Occipital lobe (tissue), 3 donors: ENCODE measurements at places on chromosomes 3 and 15. TPM values are rescaled to one million over a fixed set of nuclear protein-coding genes. Genes with fewer than 3 reads are reported as not detected.
A peak's percentile ranks its signal among the peaks of the same experiment; 100 is the strongest.

DNA sequence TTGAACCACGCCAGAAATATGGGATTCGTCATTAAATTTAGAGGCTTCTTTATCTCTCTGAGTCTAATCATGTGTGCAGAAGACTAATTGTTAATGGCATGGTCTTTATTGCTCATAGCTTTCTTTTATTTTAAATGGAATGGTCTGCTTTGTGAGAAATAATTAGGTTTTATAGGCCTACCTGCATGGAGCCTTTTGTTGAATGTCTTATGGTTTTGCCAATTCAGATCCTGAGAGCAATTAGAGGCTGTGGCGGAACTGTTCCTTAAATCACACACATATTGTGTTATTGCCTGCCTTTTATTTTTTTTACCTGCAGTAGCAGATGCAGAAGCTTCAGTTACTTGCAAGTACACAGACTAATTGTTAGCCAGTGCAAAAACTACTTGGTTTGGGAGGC, 306.2 kb downstream of the NLGN1 start:
- DNase-seq = no peak

GRCh38 chr3:127805026-127805753, 17.1 kb downstream of the MGLL start:
- no peak for DNase-seq

DNA sequence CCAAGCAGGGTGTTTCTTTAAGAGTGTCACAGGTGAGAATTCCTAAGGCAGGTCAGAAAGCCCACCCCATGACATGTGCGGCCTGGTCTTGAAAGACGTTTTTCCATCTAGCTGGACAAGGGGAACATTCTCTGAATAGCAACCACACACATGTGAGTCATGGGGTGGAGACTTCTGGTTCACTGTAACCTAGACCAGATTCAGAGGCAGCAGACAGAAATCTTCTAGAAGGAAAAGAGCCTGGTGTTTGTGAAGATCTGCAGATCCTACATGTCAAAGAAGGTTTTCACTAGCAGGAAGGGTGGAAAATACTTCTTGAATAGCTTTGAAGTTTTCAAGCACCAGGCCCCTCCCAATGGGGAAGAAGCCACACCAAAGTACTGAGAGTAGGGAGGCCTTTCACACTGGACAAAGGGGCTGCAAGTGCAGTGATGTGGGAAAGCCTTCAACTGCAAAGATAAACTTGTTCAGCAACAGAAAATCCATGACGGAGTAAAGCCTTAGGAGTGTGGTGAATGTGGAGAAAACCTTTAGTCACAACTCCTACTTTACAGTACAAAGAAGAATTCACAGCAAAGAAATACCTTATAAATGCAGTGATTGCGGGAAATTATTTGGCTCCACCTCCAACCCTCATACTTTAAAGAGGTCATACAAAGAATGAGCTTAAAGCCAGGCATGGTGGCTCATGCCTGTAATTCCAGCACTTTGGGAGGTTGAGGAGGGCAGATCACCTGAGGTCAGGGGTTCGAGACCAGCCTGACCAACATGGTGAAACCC, 17.6 kb downstream of the ADAM10 start:
- no peak for DNase-seq

- no peak for DNase-seq
Measured at GRCh38 chr15:41921639-41922038, 27.8 kb upstream of the SPTBN5 start.

- no peak for DNase-seq
Measured at GRCh38 chr3:54713455-54713854, 214.4 kb downstream of the LRTM1 start.

- DNase-seq = no peak
Measured at GRCh38 chr3:40186508-40186907, 123.0 kb upstream of the EIF1B start.

DNA sequence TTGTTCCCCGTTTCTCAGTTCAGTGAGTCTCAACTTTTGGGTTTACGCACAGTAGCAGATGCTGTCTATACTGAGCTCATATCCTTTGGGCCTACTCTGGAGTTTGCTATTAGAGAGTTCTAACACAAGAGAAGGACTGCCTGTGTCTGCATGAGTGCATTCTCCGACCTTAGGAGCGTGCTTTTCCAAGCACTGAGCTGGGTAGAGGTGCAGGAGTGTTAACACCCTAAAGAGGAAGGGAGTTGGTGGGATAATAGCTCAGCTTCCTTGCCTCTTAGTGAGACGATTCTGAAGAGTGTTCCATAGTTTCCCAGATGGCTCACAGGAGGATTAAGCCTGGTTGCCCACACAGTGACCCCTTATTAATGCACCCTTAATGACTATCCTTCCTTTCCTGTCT, 6.9 kb upstream of the OXSR1 start:
- DNase-seq = no peak

- no peak for DNase-seq
Measured at GRCh38 chr3:41966206-41966605, 4.3 kb upstream of the ULK4 start.

- DNase-seq = no peak
Measured at GRCh38 chr3:195823280-195823679, 11.6 kb upstream of the MUC4 start.

- no peak for DNase-seq
Measured at GRCh38 chr15:99692825-99693224, 40.4 kb downstream of the LYSMD4 start.

GRCh38 chr3:34463414-34463813, 665.0 kb downstream of the PDCD6IP start:
- DNase-seq = no peak

- DNase-seq = no peak
Measured at GRCh38 chr3:195058336-195059005, 212.5 kb downstream of the XXYLT1 start.

DNA sequence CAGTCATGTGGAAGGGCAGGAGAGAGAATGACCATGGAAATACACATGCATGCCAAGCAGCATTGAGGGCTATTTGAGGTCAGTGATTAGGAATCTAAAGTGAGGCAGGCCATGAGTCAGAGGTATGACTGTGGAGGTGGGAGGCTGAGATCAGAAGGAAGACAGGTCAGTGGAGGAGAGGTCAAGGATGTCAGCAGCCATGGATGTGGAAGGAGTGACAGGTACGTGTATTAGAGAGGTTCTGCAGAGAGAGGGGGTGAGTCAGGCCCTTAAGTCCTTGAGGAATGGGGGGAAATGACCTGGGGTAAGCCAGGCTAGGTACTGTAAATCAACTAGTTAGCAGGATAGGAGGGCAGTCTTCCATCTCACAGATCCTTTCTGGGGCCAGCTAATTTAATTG, 166.6 kb downstream of the ANO10 start:
- no peak for DNase-seq

GRCh38 chr3:179526989-179527391, 35.7 kb upstream of the ACTL6A start:
- DNase-seq = no peak

DNA sequence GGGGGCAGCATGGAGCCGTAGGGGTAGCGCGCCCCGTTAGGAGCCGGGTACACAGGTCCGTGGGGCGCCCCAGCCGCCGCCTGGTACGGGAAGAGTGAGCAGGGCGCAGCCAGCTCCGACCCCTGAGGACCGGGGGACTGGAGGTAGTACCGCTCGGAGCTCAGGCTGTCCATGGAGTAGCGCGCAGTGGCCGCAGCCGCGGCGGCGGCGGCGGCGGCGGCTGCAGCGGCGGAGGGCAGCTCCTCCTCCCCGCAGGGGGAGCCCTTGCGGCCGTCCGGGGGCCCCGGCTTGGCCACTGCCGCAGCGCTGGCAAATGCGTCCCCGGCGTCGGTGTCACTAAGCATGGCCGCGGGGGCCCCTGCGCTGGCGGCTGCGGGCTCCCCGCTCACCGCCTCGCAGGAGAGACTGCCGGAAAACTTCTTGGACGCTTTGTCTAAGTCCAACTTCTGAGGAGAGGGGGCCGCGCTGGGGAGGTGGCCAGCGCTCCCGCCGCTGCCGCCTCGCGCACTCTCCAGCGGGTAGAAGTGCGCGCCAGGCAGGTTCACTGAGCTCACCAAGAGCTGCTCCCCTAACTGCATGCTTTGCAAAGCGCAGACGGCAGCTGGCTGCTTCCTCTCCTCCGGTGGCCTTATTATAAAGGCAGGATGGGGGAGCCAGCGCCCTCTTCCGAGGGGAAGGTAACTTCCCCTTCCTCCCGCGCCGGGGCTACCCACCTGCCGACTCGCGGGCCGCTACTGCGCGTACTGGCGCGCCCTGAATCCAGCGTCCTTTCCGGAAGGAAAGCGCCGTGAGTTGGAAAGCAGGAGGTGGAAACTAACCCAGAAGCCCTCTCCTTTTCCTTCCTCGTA, at the start of gene EOMES:
Gene EOMES, minus strand, starts transcription at position 607 of the 848 bp plus-strand sequence. Its CDS starts 29 bp downstream, at position 578.
- DNase-seq = no peak

DNA sequence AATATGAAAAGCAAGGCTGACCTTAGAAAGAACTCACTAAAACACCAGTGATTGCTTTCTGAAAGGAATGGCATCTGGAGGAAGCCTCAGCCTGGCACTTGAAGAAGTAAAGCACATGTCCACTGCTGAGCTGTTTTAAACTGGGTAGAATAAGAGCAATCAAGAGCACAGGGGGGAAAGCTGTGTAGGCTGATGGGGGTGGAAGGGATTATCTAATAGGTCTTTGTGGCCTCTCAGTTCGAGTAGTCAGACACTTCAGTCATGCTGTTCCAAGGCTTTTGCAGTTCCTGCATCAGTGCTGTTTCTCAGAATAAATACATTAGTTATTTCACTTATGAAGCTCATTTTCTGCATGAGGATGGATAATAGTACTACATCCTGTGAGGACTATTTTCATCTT, 22.6 kb downstream of the CCDC191 start:
- DNase-seq = no peak

- DNase-seq = no peak
Measured at GRCh38 chr15:67406257-67406861, 114.6 kb upstream of the C15orf61 start.

DNA sequence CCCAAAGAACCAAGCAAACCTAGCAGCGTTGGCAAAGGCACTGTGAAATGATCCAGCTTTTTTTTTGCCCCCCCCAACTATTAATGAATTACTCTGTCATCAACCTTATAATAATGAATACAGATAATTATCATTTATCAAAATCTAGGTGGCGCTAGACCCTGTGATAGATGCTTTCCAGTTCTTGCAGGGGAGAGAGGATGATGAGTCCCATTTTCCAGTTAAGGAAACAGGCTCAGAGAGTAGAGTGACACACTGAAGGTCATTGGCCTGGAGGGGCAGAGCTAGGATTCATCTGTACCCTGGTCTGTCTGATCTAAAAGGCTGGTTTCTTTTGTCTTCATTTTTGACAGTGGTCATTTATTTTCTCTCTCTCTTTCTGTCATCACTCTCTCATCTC, 5.0 kb downstream of the ACOX2 start:
- DNase-seq = no peak

- DNase-seq = no peak
Measured at GRCh38 chr3:30554317-30554690, 52.1 kb upstream of the TGFBR2 start.

DNA sequence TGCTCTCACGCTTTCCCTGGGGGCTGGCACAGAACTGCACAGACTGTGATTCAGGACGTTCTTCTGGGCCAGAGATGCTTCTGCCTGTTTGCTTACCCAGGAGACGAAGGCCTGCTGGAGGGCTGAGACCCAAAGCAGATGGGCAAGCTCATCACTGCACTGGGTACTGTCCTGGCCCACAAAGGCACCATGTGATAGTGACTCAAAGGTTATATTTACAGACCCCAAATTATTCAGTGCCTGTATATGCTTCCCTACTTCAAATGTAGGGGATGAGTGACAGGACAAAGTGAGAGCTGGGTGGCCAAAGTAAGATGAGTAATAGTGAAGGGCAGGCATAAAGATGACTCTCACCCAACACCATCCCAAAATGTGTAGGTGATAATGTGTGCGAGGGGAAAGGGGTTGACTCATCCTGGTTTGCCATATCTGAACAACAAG, 127.4 kb downstream of the WDR76 start:
- DNase-seq = peak; percentile 57

DNA sequence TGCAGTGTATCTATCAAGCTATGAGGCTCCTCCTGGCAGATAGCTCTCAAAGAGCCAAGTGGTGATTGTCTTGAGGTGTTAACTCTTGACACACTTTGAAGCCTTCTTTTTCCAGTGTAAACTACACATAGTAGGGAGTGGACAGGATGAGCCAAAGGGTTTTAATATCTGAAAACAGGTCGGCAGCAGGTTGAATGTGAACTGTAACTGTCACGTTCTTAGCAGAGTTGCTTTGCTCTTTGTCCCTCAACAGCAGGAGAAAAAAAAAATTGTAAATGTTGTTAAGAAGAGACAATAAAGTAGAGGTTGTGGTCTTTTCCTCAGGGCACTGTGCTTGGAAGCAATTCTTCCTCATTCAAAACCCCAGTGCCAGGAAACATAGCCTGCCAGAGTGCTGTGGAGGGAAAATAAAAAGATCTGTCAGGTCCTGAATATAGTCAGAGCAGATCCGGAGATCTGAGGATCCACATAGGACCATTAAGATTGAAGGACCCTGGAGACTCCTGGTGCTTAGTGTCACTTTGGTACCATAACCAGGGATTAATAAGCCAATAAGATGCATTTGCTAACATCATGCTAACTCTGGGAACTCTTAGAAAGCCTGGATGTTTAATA, 229.7 kb downstream of the NAALADL2 start:
- no peak for DNase-seq

- DNase-seq = no peak
Measured at GRCh38 chr15:77985031-77985930, 92.2 kb downstream of the TBC1D2B start.

- DNase-seq = no peak
Measured at GRCh38 chr3:29346828-29347227, 66.0 kb downstream of the RBMS3 start.

DNA sequence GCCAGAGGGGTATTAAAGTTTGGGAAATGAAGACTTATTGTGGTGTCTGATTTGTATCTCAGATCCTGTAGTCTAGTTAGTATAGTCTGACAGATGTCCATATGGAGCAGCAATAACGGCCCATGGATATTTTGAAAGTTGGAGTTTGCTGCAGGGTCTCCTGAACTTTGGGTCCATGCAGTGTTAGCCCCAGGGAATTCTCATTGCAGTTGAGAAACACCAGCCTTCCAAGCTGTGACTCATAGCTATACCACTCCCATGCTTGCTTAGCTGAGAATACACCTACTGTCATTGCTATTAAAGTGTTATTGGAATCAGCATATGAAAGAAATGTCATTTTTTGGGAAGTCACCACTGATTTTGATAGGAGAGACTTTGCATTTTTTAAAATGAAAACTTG, 29.2 kb downstream of the TMOD2 start:
- no peak for DNase-seq

GOLGA6L6 gene
- not detected for total RNA-seq

PLA1A gene
- not detected for total RNA-seq

GP9 gene
- not detected for total RNA-seq

COL6A5 gene
- under 0.01 TPM for total RNA-seq

SPATA12 gene
- not detected for total RNA-seq

CCDC39 gene
- 0.62 TPM for total RNA-seq

RNF111 gene
- 37.1 TPM for total RNA-seq

ADAMTS9 gene
- total RNA-seq = 17.3 TPM

IQCF5 gene
- not detected for total RNA-seq

SLC38A3 gene
- total RNA-seq = 5.0 TPM

DCUN1D1 gene
- 94.1 TPM for total RNA-seq

TUSC2 gene
- total RNA-seq = 16.2 TPM

TMC3 gene
- total RNA-seq = 0.47 TPM

APOD gene
- 3.6 TPM for total RNA-seq

KBTBD12 gene
- total RNA-seq = 3.4 TPM
